ENCODE measurements at places on chromosomes 5 and 9. TPM values are rescaled to one million over a fixed set of nuclear protein-coding genes. Genes with fewer than 3 reads are reported as not detected.
A peak's percentile ranks its signal among the peaks of the same experiment; 100 is the strongest.

GRCh38 chr5:108054349-108054748 lies 327.5 kb downstream of the FBXL17 start:
- no peak for DNase-seq

- no peak for DNase-seq
These were observed 270.2 kb downstream of the FBXL17 start for GRCh38 chr5:108111736-108112135.

DNA sequence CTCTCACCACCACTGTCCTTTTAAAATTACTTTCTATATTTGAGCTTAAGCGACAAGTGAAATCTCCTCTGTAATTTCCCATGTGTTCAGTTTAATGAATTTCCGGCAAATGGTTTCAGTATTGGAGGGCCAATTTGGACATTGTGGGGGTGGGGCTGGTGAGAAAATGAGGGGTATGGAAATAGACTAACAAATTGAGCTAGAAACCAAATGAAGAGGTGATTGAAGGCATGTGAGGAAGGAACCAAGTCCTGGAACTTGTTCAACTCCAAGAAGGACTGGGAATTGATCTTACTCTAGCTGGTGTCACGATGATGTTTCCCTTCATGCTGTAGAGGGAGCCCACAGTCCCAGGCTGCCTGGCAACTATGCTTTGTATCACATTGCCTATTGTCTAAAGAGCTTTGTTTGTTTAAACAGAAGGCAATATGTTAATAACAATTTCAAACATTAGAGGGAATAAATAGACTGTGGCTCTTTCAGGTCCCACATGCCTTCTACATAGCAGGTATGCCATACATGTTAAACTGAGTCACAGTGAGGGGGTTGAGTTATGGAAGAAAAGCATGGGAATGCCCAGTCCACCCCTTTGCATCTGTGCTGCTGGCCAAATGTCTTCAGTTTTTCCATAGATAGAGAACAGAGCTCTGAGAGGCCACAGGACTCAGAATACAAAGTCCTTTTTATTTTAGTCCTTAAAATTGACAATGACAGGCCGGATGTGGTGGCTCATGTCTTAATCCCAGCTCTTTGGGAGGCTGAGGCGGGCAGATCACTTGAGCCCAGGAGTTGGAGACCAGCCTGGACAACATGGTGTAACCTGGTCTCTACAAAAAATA lies 25.0 kb upstream of the MATR3 start:
- DNase-seq, result no peak

- DNase-seq, result no peak
These were observed 460.7 kb upstream of the MEF2C start for GRCh38 chr5:89343666-89344065.

GRCh38 chr5:151214614-151215545 lies 9.0 kb downstream of the CCDC69 start:
- no peak for DNase-seq

DNA sequence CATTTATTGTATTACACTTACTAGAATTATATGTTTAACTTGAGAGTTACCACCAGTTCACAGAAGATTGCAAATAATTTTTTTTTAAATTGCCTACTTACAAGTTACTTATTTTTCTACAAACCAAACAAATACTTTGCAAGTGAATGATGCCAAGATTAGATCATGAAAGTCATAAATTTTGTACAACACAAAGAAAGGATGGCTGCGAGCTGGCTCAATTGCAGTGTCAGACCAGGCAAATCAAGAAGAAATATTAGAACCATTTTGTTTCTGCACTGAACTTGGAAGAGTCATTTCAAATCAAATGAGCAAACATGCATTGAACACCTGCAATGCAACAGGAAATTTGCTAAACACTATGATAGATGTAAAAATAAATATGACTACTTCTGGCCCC lies 97.3 kb downstream of the PLCXD3 start:
- DNase-seq, result peak; percentile 51

- no peak for DNase-seq
These were observed at the start of gene TIMD4 for GRCh38 chr5:156963125-156963524. TIMD4 (minus strand) TSS chr5:156963226; CDS start chr5:156963198, 28 bp downstream.

Gene INSL4
- total RNA-seq, result not detected

GRCh38 chr5:31936683-31937082 lies 237.4 kb downstream of the GOLPH3 start:
- no peak for DNase-seq

DNA sequence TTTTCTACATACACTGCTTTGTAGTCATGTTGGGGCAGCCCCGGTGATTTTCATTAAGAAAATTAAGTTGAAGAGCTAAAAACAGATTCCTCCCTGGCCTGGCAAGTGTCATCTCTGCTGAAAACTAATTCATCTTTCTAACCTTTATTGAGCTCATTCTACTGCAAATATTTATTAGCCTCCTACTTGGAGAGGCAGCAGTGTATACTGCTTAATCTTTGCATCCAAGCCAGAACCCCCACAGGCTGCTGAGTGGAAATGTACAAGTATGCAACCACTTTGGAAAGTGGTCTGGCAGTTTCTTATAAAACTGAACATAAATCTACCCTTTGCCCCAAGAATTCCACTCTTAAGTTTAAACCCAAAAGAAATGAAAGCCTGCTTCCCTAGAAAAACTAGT lies 223.4 kb downstream of the DRD1 start:
- no peak for DNase-seq

Gene NUTM2F
- total RNA-seq, result not detected

Gene AK8
- total RNA-seq, result 0.26 TPM

GRCh38 chr5:41558295-41558694 lies 47.9 kb upstream of the PLCXD3 start:
- DNase-seq, result no peak

Gene SYK
- not detected for total RNA-seq

Gene MFAP3
- 65.2 TPM for total RNA-seq

- DNase-seq, result no peak
These were observed 28.3 kb upstream of the NDFIP1 start for GRCh38 chr5:142080248-142080647.

Gene MROH2B
- total RNA-seq, result not detected

- DNase-seq, result peak; percentile 4
These were observed 27.4 kb upstream of the GSN start for GRCh38 chr9:121240472-121241135.

Gene PCDHGB5
- total RNA-seq, result 17.5 TPM

GRCh38 chr9:35616681-35617459 lies 1.3 kb downstream of the CD72 start:
- peak; percentile 61 for DNase-seq

Measured in fibroblast of lung (primary cell).